ENCODE measurements at places on chromosomes 3 and 15.
A peak's percentile ranks its signal among the peaks of the same experiment; 100 is the strongest.

DNA sequence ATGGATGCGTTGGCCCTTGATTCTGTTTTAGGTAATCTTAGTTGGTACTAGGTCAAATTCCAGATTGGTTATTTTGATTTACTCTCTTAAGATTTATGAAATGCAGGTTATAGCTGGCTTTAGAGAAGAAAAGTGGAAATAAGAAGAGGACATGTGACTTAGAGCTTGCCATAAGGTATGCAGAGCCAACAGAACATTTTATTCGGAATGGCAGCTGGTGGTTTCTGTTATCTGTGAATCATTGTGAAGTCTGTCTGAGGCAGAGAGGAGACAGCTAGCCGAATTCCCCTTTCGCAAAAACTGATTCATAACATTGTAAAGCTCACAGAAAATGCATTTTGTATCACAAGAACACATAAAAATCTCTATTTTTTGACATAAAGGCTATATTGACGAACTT is 82.1 kb downstream of the FILIP1L start:
- DNase-seq, result no peak

DNA sequence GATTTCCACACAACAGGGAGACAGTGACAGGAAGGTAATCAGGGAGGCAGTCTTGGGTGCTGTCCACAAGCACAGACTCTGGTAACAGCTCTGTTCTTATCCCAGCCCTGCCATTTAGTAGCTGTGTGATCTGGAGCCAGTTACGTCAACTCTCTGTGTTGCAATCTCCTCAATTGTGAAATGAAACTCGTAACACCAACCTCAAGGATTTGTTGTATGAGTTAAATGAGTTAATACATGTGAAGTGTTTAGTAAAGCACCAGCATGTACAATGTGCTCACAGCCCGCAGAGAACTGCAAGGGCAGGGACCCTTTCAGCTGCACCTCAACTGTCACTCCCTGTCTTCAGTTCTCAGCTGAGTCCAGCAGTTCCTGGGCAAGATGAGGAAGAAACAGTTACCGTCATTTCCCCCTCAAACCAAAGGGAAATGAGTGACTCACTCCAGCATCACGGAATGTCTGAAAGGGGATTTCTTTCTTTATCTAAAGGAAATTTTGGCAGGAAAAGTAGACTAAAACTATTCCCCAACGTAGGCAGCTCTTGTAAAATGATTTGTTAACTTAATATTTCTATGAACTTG is 39.9 kb upstream of the MB21D2 start:
- no peak for DNase-seq

DNA sequence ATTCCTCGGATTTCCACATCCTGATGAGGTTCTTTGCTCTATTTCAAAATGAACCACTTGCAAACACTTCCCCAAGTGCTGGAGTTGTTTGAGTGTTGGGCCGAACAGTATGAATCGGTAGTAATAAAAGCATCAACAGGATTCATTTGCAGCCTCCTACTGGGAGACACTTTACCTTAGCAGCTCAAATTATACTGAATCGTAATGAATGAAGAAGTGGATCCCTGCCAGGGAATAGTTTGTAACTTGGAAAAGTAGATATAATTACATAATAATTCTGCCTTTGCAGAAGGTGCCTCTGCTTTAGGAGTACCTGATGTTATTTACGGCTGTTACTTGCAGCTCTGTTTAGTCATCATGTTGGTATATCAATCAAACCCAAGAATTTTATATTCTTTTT is 669.1 kb downstream of the CADM2 start:
- DNase-seq, result no peak

DNA sequence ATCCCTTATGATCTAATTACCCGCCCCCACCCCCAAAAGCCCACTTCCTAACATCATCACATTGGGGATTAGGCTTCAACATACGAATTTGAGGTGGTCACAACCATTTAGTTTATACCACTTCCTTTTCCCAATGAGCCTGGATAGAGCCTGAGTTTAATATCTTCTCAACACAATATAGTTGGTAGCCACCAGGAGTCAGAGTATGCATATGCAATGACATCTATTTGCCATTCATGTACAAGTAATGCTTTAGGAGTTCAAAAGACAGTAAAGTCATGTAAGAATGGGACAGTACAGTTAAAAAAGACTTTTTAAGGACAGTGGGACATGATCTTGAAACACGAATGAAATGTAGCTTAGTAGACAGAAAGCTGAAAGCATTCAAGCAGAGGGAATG is 172.4 kb downstream of the DCLK3 start:
- DNase-seq, result no peak

GRCh38 chr15:72271895-72272212 is 500 bp downstream of the PARP6 start:
- DNase-seq, result no peak

GRCh38 chr3:104750581-104750980 is 616.1 kb upstream of the ALCAM start:
- DNase-seq, result no peak

DNA sequence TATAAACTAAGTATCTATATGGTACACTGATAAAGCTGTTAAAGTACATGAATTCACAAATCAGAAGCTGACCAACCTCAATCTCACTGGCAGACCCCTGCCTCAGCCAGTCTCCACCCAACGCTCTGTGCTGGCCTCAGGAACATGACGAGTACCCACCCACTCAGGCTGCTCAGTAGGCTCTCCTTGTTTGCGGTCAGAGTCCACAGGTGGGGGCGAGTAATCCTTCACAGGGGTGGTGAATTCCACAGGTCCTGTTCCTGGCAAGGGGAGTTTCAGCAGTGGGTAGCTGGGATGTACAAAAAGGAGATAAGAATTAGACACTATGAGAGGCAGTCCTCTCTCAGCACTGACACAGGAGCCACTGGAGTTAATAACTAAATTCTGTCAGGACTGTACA is 40.9 kb downstream of the SCAP start:
- DNase-seq, result no peak

GRCh38 chr15:101175401-101175800 is 76.4 kb downstream of the CHSY1 start:
- no peak for DNase-seq

DNA sequence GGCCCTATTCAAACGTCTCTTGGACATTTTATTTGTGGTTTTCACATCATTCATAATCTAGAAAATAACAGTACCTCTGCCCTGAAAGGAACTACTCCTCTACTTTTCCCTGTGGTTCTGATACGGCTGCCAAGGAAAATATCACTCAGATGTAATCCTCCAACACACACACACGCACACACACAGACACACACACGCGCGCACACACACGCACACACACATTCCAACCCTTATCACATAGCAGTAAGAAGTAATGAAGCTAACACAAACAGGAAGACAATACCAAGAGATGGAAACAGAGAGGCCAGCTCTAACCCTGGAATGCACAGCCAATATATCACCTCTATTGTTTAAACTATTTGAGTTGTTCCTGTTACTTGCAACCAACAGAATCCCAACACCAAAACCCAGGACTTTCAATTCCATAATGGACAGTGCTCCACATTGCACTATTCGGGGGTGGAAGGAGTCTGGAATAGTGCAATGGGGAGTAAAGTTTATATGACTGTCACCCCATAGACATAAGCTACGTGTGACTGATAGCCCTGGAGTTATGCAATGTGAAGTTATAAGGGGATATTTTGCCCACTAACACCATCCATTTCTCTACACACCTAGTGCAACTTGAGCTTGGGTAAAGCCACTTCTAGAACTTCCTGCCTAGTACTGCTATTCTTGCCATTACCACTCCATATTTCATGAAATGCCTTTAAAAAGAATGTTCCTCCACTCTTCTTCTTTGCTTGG is 71.3 kb upstream of the FNDC3B start:
- DNase-seq, result no peak

DNA sequence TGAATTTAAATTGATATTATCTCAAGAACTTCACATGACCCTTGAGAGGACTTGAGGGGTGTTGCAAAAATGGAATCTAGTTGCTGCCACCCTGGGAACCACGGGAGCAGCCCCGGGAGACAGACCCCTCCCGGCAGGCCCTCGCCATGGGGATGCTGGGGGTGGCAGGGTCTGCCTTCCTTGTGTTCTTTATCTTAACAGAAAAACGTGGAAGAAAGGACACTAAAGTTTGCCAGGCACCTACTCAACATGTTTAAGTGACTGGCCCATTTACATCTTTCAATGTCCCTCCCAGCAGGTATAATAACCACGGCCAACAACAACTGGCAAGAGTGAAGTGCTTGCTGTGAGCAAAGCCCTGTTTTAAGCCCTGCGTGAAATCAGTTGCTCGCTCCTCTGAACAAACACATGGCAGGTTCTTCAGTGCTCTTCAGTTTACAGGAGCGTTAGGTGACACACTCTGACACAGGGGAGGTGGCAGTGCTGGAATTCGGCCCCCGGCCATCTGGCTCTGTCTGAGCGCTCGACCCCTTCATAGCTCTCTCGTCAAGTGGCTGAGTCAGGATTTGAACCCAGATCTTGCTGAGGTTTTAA is 112.5 kb downstream of the ASB7 start:
- no peak for DNase-seq

- DNase-seq, result peak; percentile 22
These were observed 55.3 kb upstream of the P2RY1 start for GRCh38 chr3:152779653-152780052.

- DNase-seq, result no peak
These were observed 109.5 kb upstream of the ABHD17C start for GRCh38 chr15:80585544-80586018.

DNA sequence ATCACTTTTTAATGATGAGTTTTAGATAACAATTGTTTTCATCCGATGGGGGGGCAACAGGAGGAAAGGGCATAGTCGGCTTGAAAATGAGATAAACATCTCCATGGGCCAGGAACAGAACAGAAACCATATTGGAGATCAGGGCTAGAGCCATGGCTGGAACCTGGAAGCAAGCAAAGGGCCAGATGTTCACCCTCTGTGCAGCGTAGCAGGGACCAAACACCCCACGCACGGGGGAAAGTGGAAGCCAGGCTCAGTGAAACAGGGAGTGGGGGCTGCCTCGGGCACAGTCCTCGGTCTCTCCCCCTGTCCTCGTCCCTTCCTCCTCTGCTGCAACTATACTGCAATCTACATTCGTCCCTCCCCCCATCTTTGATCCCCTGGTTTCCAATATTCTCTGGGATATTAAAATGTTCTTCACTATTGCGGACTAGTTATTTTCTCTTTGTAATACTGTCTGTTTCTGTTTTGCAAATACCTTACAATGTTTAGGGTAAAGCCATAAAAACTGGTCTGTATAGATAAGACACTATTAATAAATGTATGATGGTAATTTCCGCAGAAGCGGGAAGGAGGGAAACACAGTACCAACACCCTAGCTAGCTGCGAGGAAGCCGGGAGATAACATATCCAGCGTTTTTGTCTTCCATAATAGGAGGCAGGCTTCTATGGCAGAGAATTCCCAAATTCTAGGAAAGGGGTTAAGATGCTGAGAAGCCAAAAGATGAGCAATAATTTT is 121.5 kb downstream of the XXYLT1 start:
- DNase-seq, result no peak

DNA sequence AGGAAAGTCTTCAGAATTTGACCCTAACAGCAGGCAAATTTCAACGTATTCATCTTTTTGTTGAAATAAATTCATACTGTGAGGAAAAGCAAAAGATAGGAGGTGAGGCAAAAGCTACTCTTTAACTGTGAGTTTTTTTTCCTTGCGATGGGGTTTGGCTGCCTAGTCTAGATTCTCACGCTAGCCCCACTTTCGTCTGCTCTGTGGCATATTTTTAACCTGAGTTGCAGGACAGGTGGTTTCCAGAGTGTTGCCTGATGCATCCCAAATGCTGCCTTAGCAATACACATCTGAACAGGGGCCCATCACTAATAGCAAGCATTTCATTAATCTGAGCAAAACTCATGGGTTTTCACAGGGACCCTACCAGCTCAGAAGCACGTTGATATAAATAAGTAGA is 11.7 kb downstream of the PSMA4 start:
- no peak for DNase-seq

DNA sequence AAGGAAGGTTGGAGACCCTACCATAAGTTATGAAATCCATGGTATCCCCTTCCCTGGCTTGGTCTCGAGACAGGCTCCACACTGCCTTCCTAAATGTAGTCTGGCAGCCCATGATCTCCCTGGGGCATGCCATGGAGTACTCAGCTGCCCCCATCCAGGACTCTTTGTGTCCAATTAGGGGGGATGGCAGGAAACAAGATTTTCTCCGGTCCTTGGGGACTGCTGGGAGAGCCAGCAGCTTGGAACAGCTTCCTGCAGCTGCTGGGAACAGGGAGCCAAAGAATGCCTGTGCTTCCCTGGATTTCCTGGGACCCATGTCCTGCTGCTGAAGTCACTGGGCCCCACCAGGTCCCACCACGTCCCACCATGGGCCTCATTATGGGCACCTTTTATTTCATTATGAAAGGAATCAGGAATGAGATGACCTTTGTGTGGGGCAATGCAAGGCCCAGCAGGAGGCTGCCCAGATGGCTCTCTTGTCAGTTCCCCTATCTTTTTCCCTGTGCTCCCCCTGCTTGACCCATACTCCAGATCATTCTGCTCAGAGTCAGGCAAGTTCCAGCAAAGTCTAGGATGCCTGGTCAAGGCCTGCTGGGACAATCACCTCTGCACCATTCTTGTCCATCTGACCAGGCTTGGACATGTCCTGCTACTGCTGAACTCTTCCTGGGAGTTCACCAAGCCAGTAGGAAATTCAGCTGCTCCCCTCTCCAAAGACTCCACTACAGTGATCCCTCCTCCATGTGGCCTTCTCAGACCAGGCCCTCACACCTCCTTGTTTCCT is 15.0 kb upstream of the DAG1 start:
- no peak for DNase-seq

GRCh38 chr3:109152320-109152719 is 15.8 kb downstream of the C3orf85 start:
- no peak for DNase-seq

GRCh38 chr15:84643838-84644237 is 10.2 kb downstream of the WDR73 start:
- DNase-seq, result no peak

- no peak for DNase-seq
These were observed 514.8 kb downstream of the EPHA3 start for GRCh38 chr3:89622063-89622700.

DNA sequence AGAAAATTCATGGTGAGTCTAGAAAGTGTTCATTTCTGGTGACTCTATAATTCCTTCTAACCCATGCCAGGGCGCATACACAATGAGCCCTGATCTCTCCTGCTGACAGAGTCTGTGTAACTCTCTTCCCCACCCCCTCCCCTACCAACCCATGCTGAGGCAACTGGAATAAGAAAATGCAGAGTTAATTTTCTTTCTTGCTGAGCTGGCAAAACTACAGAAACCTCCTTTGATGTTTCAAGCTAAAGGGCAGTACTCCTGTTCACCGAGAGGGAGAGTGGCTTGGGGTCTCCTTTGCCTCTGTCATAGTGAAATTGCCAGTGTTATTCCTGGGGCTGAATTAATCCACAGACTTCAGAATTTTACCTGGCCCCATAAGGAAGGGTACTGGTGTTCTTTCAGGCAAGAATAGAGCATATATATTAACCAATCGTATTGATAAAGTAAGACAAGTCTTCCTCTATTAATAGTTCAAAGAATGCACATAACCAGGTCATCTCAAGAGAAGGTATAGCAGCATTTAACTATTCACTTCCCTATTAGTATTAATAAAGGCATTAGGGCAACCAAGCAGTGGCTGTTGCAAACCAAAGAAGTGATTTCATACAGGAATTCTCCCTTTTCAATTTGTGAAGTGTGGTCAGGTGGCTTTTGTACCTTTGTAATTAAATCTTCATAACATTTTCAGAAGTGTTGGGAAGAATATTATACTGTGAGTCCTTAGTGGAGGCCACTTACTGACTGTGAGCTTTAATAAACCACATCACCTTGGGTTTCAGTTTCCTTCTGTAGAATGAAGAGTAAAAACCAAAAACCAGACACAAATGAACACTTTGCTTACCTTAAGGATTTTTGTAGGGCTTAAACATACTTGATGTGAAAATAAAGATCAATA is 4.1 kb downstream of the GAP43 start:
- DNase-seq, result no peak
